Body of pancreas (tissue), 4 donors: ENCODE measurements at places on chromosomes 11 and 22. TPM values are rescaled to one million over a fixed set of nuclear protein-coding genes. Genes with fewer than 3 reads are reported as not detected.

Gene CRYBB2
- not detected for total RNA-seq

Gene MMP13
- total RNA-seq = not detected

Gene PLAAT5
- total RNA-seq = 2.6 TPM

Gene DEFB131B
- total RNA-seq = not detected

Gene OOSP4B
- total RNA-seq = not detected
